ENCODE measurements at places on chromosomes 1 and 21.
A peak's percentile ranks its signal among the peaks of the same experiment; 100 is the strongest.

DNA sequence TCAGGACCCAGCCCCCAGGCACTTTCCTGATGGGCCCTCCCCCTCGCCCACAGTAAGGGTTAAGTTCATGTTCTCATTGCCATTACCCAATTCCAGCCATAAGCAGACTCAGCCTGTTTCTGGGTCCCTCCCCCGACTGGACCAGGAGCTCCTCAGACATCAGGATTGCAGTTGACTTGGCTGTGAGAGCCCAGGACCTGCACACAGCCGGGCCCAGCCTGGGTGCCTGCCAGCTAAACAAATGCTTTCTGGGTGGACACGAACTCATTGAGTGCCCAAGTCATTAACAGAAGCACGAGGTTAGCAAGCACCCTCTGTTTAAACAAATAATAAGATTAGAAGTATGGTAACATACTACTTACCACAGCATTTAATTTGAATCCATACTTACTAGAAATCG is 147.9 kb upstream of the POU3F1 start:
- no peak for DNase-seq

GRCh38 chr1:159187033-159187432 is 15.6 kb downstream of the CADM3 start:
- no peak for DNase-seq

DNA sequence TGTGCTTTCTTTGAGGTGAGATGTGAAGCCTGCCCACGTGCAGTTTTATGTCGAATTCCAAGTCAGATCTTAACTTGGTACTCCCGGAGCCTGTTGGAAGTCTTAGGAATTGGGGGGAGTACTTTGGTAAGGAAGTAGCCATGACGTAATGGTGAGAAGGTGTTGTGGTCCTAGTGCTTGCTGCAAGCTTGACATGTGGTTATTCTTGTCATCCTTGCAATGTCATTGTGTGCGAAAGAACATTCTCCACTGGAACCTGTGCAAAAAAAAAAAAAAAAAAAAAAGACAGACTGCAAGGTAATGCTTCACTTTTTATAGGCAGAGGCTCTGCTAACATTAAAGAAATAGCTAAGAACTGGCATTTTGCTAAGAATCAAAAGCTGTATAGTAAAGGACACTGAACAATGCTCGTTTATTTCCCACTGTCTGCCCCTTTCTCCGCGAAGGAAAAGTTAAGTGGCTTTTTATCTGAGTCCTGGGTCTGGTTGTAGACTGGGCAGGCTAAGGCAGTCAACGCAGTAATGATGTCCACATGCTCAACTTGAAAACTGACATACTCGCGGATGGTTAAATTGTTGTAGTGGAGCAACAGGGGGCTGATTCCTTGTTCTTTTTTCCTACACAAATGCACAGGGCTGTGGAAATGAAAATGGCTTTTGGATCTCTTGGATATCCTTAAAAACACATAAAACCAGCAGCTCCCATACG is 2.1 kb downstream of the KAZN start:
- no peak for DNase-seq

DNA sequence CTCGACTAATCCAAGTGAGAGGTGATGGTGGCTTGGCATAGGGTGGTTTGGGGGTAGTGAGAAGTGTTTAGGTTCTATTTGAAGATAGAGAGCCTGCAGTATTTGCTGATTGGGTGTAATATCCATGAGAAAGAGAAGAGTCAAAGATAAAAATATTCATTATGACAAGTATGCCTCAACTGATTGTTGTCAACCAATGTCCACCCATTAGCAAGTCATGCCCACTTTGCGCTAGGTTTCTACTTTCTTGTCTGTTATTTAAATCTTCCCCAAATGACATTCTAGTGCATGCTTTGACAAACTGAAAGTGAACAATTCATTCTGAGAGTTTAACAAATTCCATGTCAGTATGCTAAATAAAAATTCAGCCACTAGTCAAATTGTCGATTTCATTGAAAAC is 3.8 kb upstream of the XCL1 start:
- DNase-seq, result no peak

DNA sequence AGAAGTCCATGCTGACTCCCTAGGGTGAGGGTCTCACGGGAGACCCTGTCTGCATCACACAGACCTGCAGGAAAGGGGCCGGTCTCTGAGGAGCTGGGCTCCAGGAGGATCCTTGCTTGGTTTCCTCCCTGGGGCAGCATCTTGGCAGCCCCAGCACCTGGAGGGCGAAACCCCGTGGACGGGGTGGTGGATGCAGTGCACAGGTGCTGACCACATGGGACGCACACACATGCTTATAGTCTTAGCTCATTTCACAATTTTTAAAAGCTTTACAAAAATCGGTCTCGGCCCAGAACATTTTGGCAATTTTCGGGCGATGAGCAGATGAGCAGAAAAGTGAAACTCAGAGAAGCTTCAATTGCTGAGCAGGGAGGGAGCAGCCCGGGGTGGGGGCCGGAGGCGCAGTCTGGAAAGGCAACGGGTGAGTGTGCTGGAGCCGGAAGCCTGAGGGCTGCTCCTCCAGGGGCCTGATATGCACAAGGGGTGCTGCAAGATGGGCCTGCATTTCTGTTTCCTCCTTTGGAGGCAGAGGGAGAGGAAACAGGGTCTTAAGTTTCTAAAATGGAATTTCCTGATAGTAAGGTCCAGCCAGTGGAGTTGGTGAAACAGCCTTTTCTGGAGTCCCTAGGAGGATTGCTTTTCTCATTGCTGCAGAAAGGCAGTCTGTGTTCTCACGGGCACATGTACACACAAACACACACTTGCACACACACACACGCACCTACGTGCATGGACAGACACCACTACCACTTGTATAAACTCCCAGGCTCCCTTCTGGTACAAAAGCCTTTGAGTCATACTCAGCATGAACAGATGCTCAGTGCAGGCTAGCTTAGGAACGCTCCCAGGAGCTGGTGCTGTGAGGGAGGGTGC is 60.6 kb downstream of the SCCPDH start:
- no peak for DNase-seq

- DNase-seq, result no peak
These were observed 453.2 kb upstream of the VAMP3 start for GRCh38 chr1:7317888-7318287.

GRCh38 chr1:36968730-36969129 is 65.6 kb downstream of the GRIK3 start:
- no peak for DNase-seq

GRCh38 chr1:172141341-172141881 is 279.1 kb upstream of the C1orf105 start:
- no peak for DNase-seq

GRCh38 chr1:109404838-109405237 is 7.1 kb upstream of the SORT1 start:
- peak; percentile 15 for DNase-seq

GRCh38 chr1:93715529-93716126 is 34.0 kb upstream of the BCAR3 start:
- DNase-seq, result no peak

DNA sequence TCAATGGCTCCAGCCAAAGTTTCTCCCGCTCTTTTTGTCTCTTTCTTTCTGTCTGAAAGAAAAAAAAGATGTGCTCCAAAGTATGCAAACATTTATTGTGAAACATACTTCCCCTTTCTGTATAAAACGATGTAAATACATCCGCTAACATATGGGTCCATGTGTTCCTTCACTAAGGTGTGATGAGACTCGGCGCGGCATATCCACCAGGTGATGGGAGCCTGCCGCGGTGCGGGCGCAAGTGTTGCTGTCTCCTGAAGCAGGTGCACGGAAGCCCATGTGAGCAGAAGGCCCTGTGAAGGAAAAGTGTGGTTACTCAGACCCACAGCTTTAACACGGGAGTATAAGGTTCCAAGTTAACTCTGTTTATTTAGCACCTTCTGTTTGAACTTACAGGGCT is 466.6 kb upstream of the C1orf87 start:
- no peak for DNase-seq

DNA sequence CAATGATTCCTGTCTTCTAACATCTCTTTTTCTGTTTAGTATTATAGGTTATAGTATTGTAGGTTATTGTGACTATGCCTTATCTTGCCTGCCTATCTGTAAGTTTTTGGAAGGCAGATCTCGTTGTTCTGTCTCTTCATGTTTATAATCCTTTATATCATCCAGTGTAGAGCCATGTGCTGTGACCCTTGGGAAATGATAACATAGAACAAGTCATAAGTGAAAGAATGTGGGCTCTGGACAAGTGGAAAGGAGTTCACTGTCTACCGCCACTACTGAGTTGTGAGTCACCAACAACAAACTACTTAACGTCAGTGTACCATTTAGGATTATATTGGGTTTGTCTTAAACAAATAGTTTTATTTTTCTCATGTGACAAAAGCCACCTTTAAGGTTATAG is 139.3 kb downstream of the LYPLAL1 start:
- DNase-seq, result no peak

- DNase-seq, result no peak
These were observed 19.3 kb downstream of the PRKACB start for GRCh38 chr1:84163123-84163931.

DNA sequence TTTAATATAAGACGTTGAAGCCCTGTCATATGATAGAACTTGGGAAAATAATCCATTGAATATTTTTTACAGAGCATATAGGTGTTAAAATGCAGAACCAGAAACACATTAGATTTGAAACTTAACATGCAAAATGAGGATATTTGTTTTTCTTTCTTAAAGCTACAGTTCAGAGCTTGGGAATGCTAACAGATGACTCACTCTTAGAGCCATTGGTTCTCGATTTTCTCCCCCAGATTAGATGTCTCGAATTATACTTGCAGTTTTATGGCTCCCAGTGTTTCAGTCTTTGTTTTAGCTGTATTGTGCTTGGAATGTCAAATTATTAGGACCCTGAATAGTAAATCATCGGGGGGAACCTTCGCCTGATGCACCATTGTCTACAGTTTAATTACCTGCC is 575.7 kb upstream of the ZP4 start:
- DNase-seq, result no peak

- no peak for DNase-seq
These were observed 67.6 kb downstream of the RGS13 start for GRCh38 chr1:192703283-192704206.

GRCh38 chr1:78005755-78006154 is 1.0 kb downstream of the DNAJB4 start:
- peak; percentile 37 for DNase-seq

- no peak for DNase-seq
These were observed 34.9 kb downstream of the FAM151A start for GRCh38 chr1:54588377-54588776.

DNA sequence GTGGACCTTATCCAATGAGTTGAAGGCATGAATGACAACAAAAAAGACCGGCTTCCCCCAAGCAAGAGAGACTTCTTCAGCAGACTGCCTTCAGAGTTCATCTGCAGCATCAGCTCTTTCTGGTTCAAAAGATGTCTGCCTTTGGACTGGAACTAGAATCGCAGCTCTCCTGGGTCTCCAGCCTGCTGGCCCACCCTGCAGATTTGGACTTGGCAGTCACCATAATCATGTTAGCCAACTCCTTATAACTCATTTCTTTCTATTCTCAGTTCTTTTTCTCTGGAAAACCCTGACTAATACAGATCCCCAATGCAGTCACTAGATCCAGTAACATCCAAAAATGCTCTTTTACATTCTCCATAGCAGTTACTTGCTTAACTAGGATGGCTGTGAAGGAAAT is 89.2 kb upstream of the MARK1 start:
- no peak for DNase-seq

- DNase-seq, result peak; percentile 77
These were observed 1.2 kb upstream of the ARHGEF16 start for GRCh38 chr1:3453203-3453761.

- DNase-seq, result no peak
These were observed 6.1 kb upstream of the MYCL start for GRCh38 chr1:39907528-39908453.

DNA sequence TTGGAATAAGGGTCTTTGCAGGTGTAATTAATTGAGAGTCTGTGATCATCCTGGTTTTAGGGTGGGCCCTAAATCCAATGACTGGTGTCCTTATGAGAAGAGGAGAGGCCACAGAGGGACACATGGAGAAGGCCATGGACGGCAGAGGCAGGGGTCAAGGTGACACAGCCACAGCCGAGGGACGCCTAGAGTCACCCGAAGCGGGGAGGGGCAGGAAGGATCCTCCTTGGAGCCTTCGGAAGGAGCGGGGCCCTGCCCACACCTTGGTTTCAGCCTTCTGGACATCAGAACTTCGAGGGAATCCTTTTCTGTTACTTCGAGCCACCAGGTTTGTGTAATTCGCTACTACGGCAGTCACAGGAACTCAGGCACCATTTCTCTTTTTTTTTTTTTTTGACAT is 31.1 kb downstream of the RRP1 start:
- no peak for DNase-seq

GRCh38 chr1:18479454-18479853 is 1.3 kb upstream of the KLHDC7A start:
- no peak for DNase-seq

DNA sequence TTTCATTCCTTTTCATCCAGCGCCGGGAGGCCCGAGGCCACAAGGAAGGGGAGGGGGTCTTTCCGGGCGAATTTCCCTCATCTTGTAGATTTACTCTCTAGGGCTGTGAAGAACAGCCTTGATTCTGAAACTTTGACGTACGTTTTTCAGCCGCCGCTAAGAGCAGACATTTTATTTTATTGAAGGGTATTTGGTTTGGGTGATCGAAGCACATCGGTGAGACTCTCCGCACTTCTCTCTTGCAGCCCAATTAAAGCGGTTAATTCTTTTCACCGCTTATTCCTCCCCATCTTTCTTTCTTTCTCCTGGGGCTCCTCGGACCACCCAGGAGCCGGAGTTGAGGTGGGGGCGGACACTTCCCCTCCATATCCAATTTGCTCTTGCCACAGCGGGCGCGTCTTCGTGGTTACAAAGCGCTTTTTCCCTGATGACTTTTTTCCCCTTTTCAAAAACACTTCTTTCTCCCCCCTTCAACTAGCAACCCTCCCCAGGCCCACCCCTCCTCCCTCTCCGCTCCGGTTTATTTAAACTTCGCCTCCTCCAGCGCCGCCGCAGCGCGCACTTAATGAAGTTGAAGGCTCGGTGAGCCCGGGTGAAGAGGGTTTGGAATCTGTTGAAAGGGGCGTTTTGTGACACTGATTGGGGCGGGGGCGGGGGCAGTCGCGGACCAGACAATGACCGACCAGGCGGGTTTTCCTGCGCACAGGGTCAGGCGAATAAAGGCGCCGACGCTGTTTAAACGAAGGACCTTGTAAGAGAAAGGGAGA is 5.9 kb downstream of the FOXD2 start:
- no peak for DNase-seq

Measured in CD4-positive, alpha-beta T cell treated with Interferon alpha-2 for 1 hour (primary cell).